ENCODE measurements at places on chromosomes 5 and 9. TPM values are rescaled to one million over a fixed set of nuclear protein-coding genes. Genes with fewer than 3 reads are reported as not detected.

DNA sequence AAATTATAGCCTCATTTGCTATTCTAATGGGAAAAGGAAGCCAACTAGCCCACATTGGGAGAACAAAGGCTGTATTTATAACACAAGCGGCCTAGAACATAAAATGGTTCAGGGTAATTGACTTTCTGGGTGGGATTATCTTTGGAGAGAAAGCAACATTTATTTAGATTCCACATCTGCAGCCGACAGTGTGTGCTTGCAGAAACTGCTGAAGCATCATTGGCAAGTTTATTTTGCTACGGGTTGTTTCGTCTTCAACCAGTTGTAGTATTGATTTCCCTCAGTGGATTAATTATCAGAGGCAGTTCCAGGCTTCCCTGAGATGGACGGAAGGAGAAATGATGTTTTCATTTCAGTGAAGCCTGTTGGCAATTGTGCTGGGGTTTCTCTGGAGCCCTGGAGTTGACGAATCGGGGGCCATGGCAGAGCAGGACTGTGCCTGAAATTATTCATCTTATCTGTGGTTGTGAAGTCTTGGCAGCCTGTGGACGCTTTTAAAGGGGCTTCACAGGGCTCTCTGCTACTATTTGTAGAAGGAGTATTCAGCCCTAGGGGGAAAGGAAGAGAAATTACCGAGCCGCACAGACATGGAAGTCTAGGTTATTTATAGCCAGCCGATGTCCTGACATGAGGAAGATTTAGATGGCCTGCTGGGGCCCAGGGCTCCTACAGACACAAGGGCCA, 290.6 kb upstream of the IRX4 start:
- DNase-seq, result no peak
- no peaks in the 10 kb centered on the region for H3K27me3 ChIP-seq
- H3K36me3 ChIP-seq, result no peaks in the 10 kb centered on the region
- H3K27ac ChIP-seq, result no peak overlapping the region

DNA sequence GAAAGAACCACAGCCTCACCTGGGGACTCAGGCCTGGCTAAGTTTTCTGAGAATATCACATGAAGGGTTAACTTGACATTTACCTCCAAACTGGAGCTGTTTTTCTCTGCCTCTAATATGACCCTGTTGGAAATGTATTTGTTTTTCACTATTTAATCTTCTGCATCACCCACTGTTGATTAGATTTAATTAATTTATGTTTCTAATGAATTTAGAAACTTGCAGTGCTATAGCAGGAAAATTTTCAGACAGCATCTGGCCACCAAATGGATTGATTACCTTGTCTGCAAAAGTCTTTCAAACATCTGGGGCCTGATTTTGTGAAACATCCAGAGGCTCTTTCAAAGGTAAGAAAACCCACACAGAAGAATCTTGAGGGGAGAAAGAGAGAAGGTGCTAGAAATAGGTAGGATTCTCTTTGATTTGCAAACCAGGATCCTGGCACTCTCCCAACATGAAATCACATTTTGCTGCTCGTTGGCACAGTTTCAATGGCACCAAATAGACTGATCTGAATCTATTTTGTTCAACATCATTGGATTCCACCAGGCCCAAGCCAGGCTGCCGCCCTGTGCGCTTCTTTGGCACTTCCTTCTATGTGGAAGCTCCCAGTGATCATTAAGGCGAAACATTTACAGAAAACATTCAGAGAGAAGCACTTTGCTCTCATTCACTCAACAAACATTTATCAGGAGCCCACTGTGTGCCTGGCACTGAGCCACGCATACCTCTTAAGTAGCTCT, 157.3 kb downstream of the PPP2R2B start:
- H3K4me3 ChIP-seq, result no peak overlapping the region
- H3K27ac ChIP-seq, result no peak overlapping the region
- no peaks in the 10 kb centered on the region for H3K36me3 ChIP-seq
- no peaks in the 10 kb centered on the region for H3K4me1 ChIP-seq

- peaks cover 26% of the 10 kb centered on the region for H3K27me3 ChIP-seq
- no peak overlapping the region for H3K27ac ChIP-seq
Observed at GRCh38 chr5:1847056-1847455, 35.7 kb downstream of the IRX4 start.

- no peak for DNase-seq
- H3K4me3 ChIP-seq, result no peak overlapping the region
- H3K27me3 ChIP-seq, result peaks cover 5% of the 10 kb centered on the region
- H3K27ac ChIP-seq, result no peak overlapping the region
Observed at GRCh38 chr9:14525856-14526255, 167.4 kb downstream of the ZDHHC21 start.

ZDHHC11 gene
- total RNA-seq, result 11.9 TPM

ZFP37 gene
- total RNA-seq, result 0.81 TPM
